Central memory CD4-positive, alpha-beta T cell (primary cell): ENCODE measurements at places on chromosomes 5 and 9.

- DNase-seq: peak; percentile 66
These were observed at the start of gene FGFR4 for GRCh38 chr5:177086654-177087397. Gene FGFR4, plus strand, starts transcription at chr5:177086915. Its CDS starts 2,688 bp downstream, at chr5:177089603.

DNA sequence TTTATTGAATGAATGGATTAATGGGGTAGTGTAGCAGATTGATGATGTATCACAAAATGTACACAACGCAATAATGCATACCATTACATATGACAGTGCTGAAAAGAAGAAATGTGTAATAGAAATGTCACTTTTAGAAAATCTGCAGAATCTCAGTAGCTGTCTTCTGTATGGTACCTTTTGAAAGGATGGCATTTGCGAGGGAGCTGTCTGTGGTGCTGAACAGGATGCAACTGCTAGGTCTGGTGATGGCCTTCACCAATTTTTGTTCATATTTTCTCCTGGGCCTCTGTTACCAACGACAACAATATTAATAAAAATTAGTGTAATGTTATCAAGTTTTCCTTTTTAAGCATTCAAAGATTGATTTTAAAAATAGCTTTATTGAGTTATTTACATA lies 36.2 kb upstream of the OTULIN start:
- DNase-seq: peak; percentile 24

DNA sequence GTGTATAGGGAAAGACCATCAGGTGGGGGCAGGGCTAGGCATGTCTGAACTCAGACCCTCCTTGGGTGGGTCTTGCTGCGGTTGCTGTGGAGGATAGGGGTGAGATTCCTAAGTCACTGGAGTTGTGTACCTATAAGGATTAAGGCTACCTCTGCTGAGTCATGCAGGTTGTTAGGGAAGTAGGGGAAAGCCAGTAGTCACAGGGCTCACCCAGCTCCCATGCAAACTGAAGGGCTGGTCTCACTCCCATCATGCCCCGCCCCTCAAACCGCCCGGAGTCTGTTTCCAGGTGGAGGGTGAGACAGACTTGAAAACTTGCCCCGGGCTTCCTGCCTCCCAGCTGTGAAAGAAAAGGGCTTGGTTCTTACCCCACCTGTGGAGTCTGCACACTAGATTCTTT lies 161.8 kb downstream of the CAVIN4 start:
- no peak for DNase-seq

- DNase-seq: no peak
These were observed 355.7 kb upstream of the IRX2 start for GRCh38 chr5:3107156-3107611.
